ENCODE measurements at places on chromosomes 13 and 19.

- DNase-seq: no peak
Observed at GRCh38 chr19:778910-779653, 18.2 kb upstream of the PTBP1 start.

DNA sequence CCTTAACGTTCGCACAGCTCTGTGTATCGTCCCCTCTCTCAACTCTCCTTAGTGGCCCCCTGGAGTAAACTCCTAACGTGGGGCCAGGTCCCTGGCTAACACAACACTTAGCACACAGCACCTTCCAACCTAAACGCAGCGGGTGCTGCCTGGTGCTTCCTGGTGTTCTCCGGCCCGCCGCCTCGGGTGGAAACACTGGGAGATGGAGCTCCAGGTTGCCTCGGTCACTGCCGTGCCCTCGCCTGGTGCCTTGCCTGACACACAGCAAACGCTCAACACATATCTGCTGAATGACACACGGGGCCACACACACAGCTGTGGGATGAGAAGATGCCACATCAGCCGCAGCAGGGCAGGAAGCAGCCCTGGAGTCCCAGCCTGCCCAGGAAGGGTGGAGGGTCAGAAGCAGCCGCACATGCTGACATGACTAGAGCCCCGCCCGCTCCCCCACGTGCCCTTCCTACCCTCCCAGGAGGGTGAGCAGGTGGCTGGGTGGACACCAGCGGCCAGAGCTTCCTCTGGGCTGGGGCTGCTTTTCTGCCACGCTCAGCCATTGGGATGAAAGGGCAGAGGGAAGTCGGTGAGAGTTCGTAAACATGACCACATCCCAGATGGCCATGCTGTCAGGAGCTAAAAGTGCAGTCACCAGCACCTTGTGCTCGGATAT, 6.6 kb downstream of the PEPD start:
- DNase-seq: no peak

- DNase-seq: no peak
Observed at GRCh38 chr19:3977242-3978143, 6.6 kb upstream of the DAPK3 start.

DNA sequence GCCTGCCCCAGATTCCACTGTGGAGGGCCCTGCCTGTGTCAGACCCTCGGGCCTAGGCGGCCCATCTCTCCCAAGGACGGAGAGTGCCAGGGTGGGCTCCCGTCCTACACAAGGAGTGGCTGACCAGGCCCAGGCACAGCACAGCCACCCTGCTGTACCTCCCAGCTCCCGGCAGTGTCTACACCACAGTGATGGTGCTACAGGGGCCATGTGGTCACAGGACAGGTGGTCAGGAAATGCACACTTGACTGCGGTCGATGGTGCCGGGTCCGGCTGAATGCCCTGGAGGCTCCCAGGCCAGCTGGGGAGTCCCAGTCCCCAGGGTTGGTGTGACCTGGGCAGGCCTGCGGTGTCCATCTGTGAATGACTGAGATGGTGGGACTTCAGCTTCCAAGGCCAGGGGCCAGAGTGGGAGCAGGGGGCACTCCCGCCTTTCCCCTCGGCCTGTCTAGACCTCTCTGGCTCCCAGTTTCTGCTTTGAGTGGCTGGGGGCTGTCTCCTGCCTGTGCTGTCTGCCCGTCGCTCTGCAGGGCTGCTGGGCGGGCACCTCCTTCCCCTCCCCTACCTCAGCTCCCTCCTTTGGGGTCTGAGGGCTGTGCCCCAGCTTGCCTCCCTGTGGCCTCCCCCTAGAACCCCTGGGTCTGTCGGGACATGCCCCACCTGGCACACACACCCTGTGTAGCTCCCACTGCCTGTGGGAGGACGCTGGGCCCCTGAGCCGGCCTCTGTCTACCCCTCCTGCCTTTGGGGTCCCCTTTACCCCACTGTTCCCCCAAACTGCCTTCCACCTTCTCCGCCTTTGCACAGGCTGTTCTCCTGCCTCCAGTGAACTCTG, 12.5 kb downstream of the DDA1 start:
- DNase-seq: no peak

DNA sequence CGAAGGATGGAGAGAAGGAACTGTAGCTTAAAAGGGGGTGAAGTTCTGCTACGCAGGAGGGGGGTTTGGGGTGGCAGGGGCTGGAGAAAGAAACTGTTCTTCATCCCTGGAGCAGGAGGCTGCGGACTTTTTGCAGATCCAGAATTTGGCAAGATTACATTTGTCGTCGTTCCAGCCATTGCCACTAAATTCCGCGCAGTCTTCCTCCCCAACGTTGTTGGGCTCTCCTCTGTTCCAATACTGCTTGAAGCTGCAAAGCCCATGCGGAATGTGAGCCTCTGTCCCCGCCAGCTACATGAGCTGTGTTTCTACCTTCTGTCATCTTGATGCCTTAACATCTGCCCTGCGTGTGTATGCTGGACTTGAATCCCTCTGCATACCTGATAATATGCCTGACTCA, 4.3 kb downstream of the CD209 start:
- no peak for DNase-seq

GRCh38 chr13:35927567-35928021, 203.6 kb downstream of the DCLK1 start:
- no peak for DNase-seq

DNA sequence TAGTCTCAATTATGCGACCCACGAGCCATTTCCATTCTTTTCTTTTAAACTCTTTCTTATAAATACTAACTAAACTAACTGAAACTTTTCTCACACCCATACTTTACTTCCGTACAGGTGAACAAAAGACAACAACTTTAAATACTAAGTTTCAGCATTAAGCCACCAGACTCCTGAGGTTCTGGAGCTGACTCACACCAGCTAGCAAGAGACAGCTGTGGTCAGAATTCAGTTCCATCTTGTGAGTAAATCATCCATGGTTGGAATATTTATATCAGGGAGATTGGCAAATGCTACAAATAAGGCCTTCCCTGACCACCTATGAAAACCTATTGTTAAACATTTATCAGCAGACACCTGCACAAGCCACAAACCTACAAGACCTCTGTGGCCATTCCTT, 897.0 kb downstream of the EFNB2 start:
- no peak for DNase-seq

- DNase-seq: no peak
Observed at GRCh38 chr13:26919732-26920131, 159.1 kb upstream of the GPR12 start.

GRCh38 chr13:44989941-44990340, 603 bp downstream of the GPALPP1 start:
- DNase-seq: no peak

DNA sequence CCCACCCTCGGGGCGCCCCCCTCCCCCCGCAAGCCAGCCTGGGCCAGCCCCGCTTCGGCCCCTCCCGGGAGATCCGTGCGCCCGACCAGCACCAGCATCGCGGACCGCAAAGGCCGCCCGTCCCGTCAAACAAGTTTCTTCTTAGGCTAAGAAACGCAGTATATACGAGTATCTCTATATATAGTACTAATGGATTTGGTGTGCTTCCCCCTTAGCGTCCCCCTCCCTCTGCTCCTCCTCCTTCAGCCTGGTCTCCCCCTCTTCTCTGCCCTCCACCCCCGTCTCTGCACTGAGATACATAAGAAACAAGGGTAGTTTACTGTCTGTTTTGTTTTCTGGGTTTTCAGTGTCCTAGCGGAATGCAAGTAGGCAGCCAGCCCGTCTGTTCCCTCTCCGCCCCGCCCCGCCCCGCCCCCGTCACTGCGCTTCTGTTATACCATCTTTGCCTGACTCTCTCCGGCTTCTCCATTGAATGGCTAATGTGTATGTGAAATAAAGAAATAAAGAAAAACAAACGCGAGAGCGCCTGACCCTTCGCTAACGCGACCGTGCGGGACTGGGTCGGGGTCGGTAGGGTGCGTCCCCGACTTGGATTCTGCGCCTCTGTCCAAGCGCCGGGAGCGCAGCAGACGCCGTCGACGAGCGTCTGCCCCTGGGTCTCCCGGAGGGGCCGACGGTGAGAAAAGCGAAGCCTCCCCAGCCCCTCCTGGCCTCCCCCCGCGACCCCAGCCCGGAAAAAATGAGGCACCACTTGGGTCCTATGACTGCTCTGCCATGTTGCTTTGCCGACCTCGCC, 4.2 kb downstream of the LYL1 start:
- no peak for DNase-seq

GRCh38 chr19:12668932-12669269, 2.3 kb downstream of the WDR83 start:
- no peak for DNase-seq

DNA sequence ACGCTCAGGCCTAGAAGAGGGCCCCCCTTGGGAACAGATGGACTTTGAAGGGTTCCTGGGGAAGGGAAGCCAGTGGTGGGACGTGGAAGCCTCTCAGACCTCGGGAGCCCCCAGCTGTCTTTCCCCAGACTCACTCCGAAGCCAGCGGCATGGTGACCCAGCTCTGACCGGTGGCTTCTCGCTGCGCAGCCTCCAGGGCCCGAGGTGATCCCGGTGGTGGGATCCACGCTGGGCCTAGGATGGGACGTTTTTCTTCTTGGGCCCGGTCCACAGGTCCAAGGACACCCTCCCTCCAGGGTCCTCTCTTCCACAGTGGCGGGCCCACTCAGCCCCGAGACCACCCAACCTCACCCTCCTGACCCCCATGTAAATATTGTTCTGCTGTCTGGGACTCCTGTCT, 24.6 kb downstream of the HPN start:
- DNase-seq: no peak

GRCh38 chr13:20019043-20019442, 60.5 kb downstream of the ZMYM2 start:
- DNase-seq: no peak

DNA sequence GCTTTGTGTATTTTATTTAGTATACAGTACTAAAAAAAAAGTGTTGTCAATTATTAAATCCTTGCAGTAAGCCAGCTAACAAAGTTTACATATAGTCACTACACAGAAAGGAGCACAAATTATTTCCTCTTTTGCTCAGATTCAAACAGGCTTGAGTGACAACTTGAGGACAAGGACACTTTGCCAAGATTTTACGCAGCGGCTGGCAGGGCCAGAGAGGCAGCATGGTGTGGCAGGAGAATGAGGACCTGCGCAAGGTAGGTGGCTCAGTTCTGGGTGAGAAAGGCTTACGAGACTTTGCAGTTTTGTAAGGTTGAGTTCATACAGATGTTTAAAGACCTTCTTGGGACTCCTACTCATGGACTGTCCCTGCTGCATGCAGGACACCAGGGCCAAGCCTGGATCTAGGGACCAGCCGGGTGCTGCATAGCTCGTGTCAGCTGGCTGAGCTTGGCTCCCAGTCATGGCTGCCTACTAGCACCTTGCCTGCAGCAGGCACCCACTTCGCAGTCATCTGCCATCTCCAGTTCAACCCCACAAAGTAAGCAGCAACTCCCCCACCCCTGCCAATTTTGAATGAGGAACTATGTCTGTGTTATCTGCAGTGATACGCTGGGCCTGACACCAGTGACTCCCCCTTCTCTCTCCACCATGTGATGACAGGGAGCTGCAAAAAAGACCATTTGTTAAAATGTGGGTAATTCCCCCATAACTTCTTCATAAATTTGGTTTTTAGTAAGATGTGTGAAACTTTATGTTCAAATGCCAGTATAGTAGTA, 3.7 kb upstream of the TUBA3C start:
- DNase-seq: no peak

GRCh38 chr19:7868671-7869452, 5.3 kb downstream of the PRR36 start:
- no peak for DNase-seq

Measured in NCI-H1930 (cell line).